ENCODE measurements at places on chromosomes 2 and 18. TPM values are rescaled to one million over a fixed set of nuclear protein-coding genes. Genes with fewer than 3 reads are reported as not detected.

GRCh38 chr2:99624677-99625076 lies 134.9 kb upstream of the REV1 start:
- DNase-seq, result no peak

The CCDC74B gene
- 5.0 TPM for total RNA-seq

DNA sequence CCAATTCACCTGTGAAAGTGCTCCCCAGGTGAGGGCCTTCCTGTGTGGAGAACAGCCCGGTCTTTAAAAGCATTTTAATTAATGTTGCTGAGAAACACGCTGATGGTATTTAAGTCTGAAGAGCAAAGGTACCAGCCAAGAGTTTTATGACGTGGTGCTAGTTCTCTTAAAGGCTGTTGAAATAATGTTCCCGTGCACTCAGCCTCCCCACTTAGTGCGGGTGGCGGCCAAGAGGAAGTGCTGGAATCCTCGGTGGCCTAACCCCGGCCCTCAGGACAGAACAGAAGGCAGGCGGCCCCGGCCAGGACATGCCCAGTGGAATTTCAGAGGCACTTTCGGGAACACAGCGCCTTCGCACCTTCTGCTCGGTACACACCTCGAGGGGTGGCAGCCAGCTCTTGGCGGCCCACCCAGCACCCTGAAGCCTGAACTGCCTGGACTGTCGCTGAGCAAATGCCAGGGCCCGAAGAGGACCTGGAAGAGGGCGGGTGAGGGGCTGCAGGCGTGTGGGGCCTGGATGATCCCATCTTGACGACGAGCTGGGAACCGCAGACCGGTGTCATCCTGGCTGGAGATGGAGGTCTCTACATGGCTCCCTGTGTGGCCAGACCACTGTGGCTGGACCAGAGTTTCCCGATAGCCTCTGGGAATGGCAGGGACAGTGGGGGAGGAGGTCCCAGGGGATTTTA lies 142.9 kb downstream of the ASB1 start:
- no peak for DNase-seq

The GALNT13 gene
- total RNA-seq, result 0.39 TPM

DNA sequence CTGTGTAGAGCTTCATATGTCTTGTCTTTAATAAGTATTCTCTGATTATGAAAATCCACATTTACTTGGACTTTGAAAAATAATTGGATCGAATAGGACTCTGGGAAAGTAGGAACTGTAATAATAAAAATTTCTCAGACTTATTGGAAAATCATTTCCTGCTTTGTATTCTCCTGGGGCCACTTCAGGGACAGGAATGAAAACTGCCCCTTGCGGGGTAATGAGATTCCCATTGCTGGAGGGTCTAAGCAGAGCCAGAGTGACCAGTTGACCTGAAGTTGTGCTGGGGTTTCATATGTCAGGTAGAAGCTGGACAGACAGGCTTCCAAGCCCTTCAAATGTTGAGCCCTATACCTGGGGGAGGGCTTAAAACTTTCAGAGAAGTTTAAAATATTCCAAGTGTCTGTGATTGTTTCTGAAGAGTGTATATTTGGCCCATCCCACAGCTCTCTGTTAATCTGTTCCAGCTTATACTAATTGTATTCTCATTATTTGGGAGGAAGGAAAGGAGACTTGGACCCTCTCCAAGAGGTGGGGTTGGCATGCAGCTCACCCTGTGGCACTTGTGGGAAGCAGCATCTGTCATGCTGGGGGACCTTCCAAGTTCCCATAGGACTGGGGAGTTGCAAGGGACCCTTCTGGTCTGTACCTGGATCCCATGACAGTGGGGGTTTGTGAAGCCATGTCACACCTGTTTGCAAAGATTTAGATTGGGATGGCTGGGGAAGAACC lies 268.7 kb upstream of the ATP5MC3 start:
- peak; percentile 53 for DNase-seq

DNA sequence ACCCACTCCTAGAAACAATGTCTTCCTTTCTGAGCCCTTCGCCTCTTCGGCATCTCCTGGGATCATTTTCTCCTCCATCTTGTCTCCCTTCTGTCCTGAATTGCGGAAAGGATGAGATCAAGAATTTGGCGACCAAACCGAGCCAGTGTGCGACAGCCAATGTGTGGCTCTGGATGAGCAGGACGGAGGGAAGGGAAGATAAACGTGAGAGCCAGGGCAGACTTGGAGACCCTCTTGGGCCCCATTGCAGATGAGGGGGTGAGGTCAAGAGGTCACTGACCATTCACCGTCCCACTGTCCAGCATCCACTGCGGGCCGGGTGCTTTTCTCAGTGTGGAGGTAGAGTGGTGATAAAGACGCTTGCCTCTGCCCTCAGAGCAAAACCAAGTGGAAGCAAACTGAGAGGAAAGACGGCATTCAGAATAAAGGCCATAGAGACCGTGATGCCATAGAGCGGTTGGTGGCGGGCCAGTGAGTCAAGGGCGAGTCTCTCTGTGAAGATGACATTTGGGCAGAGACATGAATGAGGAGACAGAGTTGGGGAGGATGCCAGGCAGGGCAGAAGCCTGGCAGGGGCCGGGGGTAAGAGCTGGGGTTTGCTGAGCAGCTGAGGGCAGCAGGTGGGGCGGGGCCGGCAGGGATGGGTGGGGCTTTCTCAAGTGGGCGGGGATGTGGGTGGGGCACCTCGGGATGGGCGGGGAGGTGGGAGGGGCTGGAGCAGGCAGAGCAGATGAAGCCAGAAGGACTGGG lies 55.6 kb downstream of the ACAA2 start:
- DNase-seq, result no peak

- peak; percentile 34 for DNase-seq
Measured at GRCh38 chr2:142920571-142920970, 43.1 kb downstream of the KYNU start.

DNA sequence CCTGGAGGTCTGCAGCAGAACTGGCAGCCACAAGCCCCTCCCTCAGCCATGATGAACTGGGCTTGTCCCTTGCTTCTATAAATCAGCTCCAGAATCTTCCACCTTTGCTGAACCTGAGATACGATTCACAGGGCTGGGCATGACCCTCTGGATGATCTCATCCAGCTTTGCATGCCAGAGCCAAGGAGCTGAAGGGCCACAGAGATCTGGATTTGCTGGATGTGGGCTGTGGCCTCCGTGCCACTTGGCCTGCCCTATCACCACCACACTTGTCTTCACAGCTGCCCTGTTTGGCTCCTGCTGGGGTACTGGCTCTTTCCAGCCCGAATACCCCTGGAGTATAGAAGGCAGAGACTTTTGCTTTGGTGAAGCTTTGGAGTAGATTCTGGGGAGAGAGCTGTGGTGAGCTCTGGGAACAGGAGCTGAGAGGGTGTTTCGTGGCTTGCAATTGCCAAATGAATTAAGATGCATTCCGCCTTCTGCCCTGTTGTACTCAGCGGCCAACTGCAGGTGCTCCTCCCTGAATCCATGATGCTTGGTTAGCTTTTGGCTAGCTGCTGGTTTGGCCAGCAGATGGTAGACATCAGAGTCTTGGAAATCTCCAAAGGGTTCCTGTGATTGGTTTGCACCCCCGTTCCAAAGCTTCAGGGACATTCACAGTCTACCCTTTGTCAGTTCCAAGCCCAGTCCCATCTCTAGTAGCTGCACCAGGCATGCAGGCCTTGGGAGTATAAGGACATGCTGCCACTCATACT lies 30.9 kb upstream of the GIGYF2 start:
- no peak for DNase-seq
